Lower lobe of right lung (tissue), 2 donors: ENCODE measurements at places on chromosomes 5 and 9. TPM values are rescaled to one million over a fixed set of nuclear protein-coding genes. Genes with fewer than 3 reads are reported as not detected.

The GOLM1 gene
- total RNA-seq: 16.7 TPM

The NR6A1 gene
- 4.5 TPM for total RNA-seq

The PCDHB7 gene
- 1.9 TPM for total RNA-seq

The CTXN3 gene
- total RNA-seq: not detected

The PIP5K1B gene
- total RNA-seq: 35.9 TPM

The ANKRD20A1 gene
- 1.7 TPM for total RNA-seq

The BTNL8 gene
- total RNA-seq: 5.3 TPM

The PCDHAC1 gene
- total RNA-seq: 3.1 TPM

The BTNL3 gene
- not detected for total RNA-seq

The PCDH12 gene
- total RNA-seq: 14.9 TPM

The CDO1 gene
- 12.8 TPM for total RNA-seq

The LCN15 gene
- not detected for total RNA-seq

The PCDHA6 gene
- total RNA-seq: 0.50 TPM

The FOXD4L5 gene
- 0.38 TPM for total RNA-seq

The CBY3 gene
- total RNA-seq: not detected

The SLC36A2 gene
- not detected for total RNA-seq

The OR1J2 gene
- not detected for total RNA-seq

The PITX1 gene
- 0.47 TPM for total RNA-seq

The SPEF2 gene
- total RNA-seq: 17.6 TPM

The PLEKHG4B gene
- 2.7 TPM for total RNA-seq

The POLR1E gene
- total RNA-seq: 17.3 TPM

DNA sequence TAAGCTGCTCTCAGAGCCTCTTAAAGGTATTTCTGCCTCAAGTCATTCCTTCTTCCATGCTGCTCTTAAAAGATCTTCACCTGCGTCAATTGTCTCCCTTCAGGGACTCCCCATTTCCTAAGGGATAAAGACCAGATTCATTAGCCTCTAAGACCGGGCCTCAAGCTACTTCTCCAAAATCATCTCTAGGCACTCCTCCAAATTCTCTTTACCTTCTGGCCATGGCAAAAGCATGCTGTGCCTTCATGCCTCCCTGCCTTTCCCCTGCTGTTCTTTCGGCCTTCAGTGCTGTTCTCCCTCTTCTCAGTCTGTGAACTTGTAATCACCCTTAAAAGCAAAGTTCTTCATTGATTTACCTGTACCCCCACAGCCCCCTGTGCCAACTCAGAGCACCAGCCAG, 4.4 kb downstream of the TMOD1 start:
- H3K4me1 ChIP-seq: peaks cover 19% of the 10 kb centered on the region
- no peak for DNase-seq
- no peaks in the 10 kb centered on the region for H3K36me3 ChIP-seq

DNA sequence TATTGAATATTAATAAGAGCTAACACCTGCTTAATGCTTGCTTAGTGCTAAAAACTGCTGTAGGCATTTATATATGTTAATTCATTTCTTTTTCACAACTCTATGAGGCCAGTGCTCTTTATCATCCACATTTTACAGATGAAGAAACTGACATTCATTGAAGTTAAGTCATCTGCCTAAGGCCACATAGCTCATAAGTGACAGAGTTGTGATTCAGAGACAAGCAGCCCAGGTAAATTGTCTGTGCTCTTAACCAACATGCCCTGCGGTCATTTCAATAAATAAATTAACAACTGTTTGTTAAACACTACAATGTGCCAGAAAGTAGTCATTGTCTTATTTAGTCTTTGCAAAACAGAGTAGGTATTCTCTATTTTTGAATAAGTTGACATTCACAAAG, 1354.4 kb upstream of the C9orf72 start:
- H3K27ac ChIP-seq: no peak overlapping the region
- no peak overlapping the region for H3K4me3 ChIP-seq
- H3K4me1 ChIP-seq: no peaks in the 10 kb centered on the region
- no peaks in the 10 kb centered on the region for H3K36me3 ChIP-seq
- no peaks in the 10 kb centered on the region for H3K27me3 ChIP-seq
- DNase-seq: no peak

- H3K4me3 ChIP-seq: no peak overlapping the region
- H3K27ac ChIP-seq: no peak overlapping the region
- no peaks in the 10 kb centered on the region for H3K4me1 ChIP-seq
- DNase-seq: no peak
Observed at GRCh38 chr9:103397868-103398600, 402.9 kb downstream of the CYLC2 start.

GRCh38 chr5:112415552-112415951, 3.5 kb downstream of the EPB41L4A start:
- DNase-seq: no peak
- no peak overlapping the region for H3K27ac ChIP-seq
- H3K36me3 ChIP-seq: no peaks in the 10 kb centered on the region
- peaks cover 7% of the 10 kb centered on the region for H3K27me3 ChIP-seq

- H3K36me3 ChIP-seq: no peaks in the 10 kb centered on the region
- no peaks in the 10 kb centered on the region for H3K27me3 ChIP-seq
- peak; percentile 75 for DNase-seq
- peak within 1 kb of the TSS; percentile 79 for H3K4me3 ChIP-seq
Observed at GRCh38 chr5:95822542-95823181, at the start of gene GLRX. TSS of gene GLRX (minus strand) at chr5:95822726. CDS start at chr5:95822662, 64 bp downstream.

DNA sequence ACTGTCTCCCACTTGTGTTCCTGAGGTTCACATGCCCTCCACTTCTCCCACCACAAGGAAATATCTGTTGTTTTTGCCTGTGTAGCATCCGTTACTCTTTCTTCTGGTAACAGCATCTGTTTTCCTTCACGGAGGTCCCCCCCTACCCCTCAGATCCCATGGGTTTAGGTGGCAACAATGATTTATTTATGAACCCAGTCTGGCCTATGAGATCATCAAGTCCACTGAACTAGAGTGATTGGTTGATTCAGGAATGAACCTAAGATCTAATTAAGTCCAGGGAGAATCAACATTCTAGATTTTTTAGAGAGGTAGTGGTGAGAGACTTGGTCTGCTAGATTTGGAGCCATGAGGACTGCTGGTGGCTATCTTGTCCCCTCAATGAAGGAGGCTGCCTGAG, 166.8 kb downstream of the NR3C1 start:
- H3K27ac ChIP-seq: no peak overlapping the region
- H3K36me3 ChIP-seq: no peaks in the 10 kb centered on the region
- DNase-seq: no peak
- H3K4me1 ChIP-seq: no peaks in the 10 kb centered on the region

GRCh38 chr5:153373130-153373498, 117.4 kb upstream of the GRIA1 start:
- no peak overlapping the region for H3K4me3 ChIP-seq
- H3K27ac ChIP-seq: no peak overlapping the region
- H3K4me1 ChIP-seq: no peaks in the 10 kb centered on the region
- no peaks in the 10 kb centered on the region for H3K27me3 ChIP-seq
- no peak for DNase-seq
- no peaks in the 10 kb centered on the region for H3K36me3 ChIP-seq

- H3K4me3 ChIP-seq: no peak overlapping the region
- H3K27me3 ChIP-seq: peaks cover 48% of the 10 kb centered on the region
- H3K4me1 ChIP-seq: no peaks in the 10 kb centered on the region
- DNase-seq: peak; percentile 30
- no peaks in the 10 kb centered on the region for H3K36me3 ChIP-seq
Observed at GRCh38 chr9:137879052-137879451, 1.5 kb downstream of the CACNA1B start.

DNA sequence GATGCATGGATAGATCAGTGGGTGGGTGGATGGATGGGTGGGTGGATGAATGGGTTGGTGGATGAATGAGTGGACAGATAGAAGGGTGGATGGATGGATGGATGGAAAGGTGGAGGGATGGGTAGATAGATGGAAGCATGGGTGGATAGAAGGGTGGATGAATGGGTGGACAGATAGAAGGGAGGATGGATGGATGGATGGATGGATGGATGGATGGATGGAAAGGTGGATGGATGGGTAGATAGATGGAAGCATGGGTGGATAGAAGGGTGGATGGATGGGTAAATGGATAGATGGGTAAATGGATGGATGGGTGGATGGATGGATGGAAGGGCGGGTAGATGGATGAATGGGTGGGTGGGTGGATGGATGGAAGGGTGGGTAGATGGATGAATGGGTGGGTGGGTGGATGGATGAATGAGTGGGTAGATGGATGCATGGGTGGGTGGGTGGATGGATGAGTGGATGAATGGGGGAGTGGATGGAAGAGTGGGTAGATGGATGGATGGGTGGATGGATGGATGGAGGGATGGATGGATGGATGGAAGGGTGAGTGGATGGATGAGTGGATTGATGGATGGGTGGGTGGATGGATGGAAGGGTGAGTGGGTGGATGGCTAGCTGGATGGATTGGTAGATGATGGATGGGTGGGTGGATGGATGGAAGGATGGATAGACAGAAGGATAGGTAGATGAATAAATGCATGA, 87.7 kb upstream of the ASS1 start:
- H3K4me1 ChIP-seq: no peaks in the 10 kb centered on the region
- no peak overlapping the region for H3K4me3 ChIP-seq
- no peaks in the 10 kb centered on the region for H3K36me3 ChIP-seq
- DNase-seq: no peak
- no peaks in the 10 kb centered on the region for H3K27me3 ChIP-seq

GRCh38 chr9:135218331-135219225, 131.1 kb downstream of the OLFM1 start:
- H3K27ac ChIP-seq: no peak overlapping the region
- H3K36me3 ChIP-seq: no peaks in the 10 kb centered on the region
- DNase-seq: peak; percentile 54
- peaks cover 19% of the 10 kb centered on the region for H3K4me1 ChIP-seq
- H3K27me3 ChIP-seq: peaks cover 25% of the 10 kb centered on the region

DNA sequence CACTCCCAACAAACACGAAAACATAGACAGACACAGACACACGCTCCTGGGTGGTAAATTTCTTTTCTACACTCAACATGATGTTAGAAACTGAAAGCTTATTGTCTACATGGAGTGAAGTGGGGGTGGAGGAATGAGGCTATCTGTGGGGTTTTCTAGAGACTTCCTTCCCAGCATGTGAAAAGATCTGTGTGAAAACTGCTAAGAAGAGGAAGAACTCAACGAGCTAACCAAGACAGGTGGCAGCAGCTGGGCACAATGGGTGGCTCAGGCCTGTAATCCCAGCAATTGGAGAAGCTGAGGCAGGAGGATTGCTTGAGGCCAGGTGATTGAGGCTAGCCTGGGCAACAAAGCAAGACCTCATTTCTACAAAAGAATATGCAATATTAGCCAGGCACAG, 7.6 kb downstream of the FYB1 start:
- no peak overlapping the region for H3K27ac ChIP-seq
- no peaks in the 10 kb centered on the region for H3K27me3 ChIP-seq
- no peak for DNase-seq
- no peaks in the 10 kb centered on the region for H3K36me3 ChIP-seq
- no peak overlapping the region for H3K4me3 ChIP-seq

DNA sequence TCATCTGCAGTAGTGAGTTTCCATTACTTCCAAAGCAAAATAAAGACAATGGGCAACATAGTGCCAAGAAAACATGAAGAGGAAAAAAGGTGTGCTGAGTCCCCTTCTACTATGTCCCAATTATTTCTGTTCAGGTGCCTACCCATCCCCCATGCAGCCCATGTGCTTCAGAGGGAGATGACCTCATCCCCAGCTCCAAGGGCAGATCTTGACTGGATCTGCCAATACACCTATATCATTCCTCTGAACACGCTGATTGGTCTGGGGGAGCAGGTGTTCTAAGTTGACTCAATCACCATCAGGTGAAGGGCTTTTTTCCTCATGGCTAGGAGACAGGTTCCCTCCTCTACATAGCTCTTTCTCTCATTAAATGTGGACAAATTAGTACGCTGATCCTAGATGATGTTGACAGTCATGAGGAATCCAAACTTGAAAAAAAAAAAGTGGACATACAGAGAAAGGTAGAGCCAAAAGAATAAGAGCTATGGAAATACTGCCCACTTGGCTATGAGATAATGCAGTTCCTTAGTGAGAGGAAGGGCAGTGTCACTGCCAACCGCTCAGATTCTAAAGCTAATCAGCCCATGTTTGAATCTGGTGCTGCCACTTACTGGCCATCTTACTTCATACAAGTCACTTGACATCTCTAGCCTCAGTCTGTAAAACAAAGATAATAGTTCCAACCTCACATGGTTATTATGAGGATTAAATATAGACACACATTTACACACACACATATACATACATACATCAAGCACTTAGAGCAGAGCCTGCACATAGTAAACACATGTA, 23.1 kb downstream of the PRELID2 start:
- peaks cover 4% of the 10 kb centered on the region for H3K36me3 ChIP-seq
- DNase-seq: no peak
- H3K27ac ChIP-seq: no peak overlapping the region
- H3K4me3 ChIP-seq: no peak overlapping the region
- H3K27me3 ChIP-seq: no peaks in the 10 kb centered on the region

GRCh38 chr9:93635186-93636107, 59.1 kb downstream of the PHF2 start:
- H3K27ac ChIP-seq: no peak overlapping the region
- peaks cover 71% of the 10 kb centered on the region for H3K36me3 ChIP-seq
- H3K4me1 ChIP-seq: no peaks in the 10 kb centered on the region
- no peak overlapping the region for H3K4me3 ChIP-seq
- H3K27me3 ChIP-seq: no peaks in the 10 kb centered on the region

DNA sequence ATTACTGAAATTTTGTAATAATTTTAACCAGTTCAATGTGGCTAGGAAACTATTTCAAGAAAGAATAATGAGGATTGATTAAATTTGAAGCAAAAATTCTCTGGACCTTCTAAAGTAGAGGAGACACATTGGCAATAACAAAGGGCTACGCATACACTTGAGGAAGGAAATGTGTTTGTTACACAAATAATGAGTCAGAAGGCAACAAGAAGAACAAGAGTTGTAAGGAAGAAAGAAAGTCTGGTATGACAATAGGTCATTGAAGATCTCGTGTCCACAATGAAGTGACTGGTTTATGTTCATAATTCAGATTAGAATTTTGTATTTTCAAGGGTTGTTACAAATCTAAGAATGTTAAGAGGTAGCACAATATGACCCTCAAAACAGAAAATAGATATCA, 25.8 kb downstream of the ST8SIA4 start:
- H3K36me3 ChIP-seq: no peaks in the 10 kb centered on the region
- no peaks in the 10 kb centered on the region for H3K27me3 ChIP-seq
- DNase-seq: no peak

- H3K4me1 ChIP-seq: peaks cover 16% of the 10 kb centered on the region
- no peak overlapping the region for H3K27ac ChIP-seq
- no peaks in the 10 kb centered on the region for H3K36me3 ChIP-seq
- no peaks in the 10 kb centered on the region for H3K27me3 ChIP-seq
- H3K4me3 ChIP-seq: no peak overlapping the region
Observed at GRCh38 chr5:143432658-143433239, 29.3 kb upstream of the NR3C1 start.

DNA sequence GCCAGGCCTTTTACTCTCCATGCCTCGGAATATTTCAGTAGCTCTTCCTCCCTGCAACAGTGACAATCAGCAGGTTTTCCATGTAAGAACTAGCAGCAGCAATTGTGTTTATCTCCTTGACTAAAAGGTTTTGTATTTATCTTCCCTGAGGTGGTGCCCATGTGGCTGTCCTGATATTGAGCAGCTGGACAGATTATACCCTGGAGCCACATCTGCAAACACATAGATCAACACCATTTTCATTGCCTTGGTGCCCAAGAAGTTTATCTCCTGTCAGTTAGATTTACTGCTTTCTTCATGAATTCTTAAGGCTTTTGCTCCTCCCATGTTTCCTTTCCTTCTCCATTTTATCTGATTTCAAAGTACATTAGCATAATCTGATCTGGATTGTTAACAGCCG, 378.4 kb downstream of the SPATA31D1 start:
- H3K36me3 ChIP-seq: no peaks in the 10 kb centered on the region
- H3K27me3 ChIP-seq: no peaks in the 10 kb centered on the region
- H3K4me1 ChIP-seq: no peaks in the 10 kb centered on the region
